ENCODE measurements at places on chromosomes 13 and 19.

DNA sequence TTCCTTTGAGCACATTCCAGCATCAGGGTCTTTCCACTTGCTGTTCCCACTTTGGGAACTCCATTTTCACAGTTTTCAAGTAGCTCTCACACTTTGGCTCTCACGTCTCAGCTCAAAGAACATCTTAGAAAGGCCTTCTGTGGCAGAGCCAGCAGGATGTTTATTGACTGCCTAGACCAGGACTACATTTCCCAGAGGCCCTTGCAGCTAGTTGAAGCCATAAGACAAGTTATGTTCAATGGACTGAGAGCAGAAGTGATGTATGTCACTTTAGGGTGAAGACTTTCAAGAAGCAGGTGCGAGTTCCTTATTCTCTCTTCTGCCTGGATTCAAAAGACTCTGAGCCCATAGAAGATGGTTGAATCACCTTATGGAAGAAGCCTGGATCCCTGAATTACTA lies 4.3 kb upstream of the HAUS5 start:
- no peak for DNase-seq

DNA sequence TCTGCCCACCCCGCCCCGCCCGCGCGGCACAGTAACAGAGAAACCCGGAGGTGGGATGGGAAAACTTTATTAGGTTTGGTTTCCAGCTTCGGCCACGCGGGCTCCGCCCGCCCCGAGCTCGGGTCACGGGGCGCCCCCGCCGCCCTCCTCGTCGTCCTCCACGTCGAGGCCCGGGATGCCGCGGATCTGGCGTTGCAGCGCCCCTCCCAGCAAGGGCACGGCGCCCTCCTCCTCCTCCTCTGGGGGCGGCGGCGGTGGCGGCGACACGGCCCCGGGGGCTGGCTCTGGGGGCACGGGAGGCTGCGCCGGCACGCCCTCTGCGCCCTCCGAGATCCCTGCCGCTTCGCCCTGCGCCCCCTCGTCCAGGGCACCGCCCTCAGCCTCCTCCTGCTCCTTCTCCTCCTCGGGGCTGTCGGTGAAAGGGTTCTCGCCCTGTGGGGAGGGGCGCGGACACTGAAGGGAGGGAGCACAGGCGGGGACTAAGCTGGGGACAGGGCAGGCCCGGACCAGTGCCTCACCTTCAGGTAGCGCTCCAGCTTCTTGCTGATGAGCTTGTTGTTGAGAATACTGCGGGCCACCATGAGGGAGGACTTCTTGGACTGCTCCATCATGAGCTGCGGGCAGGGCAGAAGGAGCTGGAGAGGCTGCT lies 536 bp upstream of the AKAP8 start:
- no peak for DNase-seq

DNA sequence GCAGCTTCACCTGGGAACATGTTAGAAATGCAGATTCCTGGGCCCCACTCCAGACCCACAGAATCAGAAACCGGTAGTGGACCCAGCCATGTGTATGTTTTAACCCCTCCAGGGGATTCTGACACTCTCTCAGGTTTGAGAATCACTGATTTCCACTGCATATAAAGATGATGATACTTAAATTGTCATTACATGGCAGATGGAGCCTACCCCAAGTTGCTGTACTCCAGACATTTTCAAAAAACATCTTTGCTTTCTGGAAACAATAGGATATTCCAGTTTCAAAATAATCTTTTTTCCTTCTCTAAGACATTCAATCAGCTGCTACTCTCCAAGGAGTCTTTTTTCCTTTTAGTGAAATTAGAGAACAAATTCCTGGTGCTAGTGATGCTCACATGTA lies 48.6 kb upstream of the RGCC start:
- DNase-seq, result no peak

DNA sequence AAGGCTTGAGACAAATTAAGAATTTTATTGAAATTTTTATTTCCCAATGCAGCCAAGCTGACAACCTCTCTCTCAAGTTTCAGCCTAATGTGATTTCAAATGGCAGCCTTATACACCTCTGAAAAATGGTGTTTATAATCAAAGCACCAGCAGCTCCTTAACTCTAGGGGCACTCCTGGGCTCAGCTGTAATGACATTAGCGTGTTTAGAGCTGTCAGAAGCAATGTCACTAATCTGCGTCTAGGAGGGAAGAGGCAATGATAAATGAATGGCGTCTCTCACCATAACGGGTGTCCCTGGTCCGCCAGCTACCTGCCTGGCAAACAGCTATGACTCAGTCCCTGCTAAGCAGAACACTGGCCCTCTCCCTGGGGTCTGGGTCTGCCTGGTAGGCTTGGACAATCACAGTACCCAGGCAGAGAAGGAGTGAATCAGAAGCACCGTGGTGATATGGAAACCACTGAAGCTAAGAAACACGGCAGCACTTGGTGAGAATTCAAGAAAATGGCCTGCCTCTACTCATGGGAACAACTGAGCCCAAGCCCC lies 131.8 kb upstream of the VSTM2B start:
- no peak for DNase-seq

GRCh38 chr13:63299866-63300394 lies 1884.3 kb upstream of the PCDH20 start:
- no peak for DNase-seq

GRCh38 chr13:21675095-21675991 lies 4.5 kb downstream of the FGF9 start:
- no peak for DNase-seq

DNA sequence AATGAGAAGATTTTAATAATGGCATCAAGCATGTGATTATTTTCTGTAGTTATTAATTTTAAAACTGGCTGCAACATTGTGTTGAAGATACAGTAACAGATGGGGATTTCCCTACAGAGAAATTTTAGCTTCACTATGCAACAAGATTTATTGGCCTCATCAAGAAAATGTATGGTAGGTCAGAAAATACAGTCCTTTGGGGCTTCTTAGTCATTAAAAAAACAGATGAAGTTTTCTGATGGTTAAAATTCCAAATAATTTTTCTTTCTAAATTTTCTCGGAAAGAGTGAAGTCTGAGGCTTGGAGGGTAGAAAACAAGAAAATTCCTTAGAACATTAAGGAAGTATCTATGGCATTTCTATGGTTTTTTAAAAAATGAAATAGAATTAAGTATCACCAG lies 1790.8 kb upstream of the PCDH20 start:
- no peak for DNase-seq

DNA sequence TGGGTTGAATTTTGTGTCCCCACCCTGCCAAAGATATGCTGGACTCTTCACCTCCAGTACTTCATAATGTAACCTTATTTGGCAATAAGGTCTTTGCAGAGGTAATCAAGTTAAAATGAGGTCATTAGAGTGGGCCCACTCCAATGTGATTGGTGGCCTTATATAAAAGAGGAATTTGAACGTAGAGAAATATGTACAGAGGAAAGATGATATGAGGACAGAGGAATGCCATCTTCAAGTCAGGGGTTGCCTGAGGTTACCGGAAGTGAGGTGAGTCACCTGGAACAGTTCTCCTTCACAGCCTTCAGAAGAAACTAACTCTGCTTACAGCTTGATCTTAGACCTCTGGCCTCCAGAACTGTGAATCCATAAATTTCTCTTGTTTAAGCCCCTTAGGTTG lies 69.9 kb downstream of the GPC5 start:
- DNase-seq, result no peak

DNA sequence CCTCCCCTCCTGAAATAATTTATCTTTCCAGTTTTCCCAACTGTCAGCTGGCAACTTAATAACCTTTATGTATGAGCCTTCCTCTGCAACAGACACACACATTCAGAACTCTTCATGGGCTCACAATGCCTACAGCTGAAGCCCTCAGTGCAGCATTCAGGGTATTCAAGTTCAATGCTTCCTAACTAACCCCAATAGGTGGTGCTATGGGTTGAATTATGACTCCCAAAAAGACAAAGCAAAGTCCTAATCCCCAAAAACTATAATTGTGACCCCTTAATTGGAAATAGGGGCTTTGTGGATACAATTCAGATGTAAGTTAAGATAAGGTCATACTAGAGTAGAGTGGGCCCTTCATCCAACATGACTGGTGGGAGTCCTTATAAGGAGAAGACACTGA lies 202.2 kb downstream of the SUCLA2 start:
- DNase-seq, result no peak

- DNase-seq, result no peak
Measured at GRCh38 chr19:14530506-14530905, 1.1 kb downstream of the TECR start.

GRCh38 chr19:6108721-6109633 lies 1.3 kb downstream of the RFX2 start:
- no peak for DNase-seq

- no peak for DNase-seq
Measured at GRCh38 chr13:55577082-55577846, 1563.5 kb upstream of the PRR20A start.

- no peak for DNase-seq
Measured at GRCh38 chr13:40158218-40158617, 502.8 kb downstream of the COG6 start.

- no peak for DNase-seq
Measured at GRCh38 chr13:73535341-73535740, 476.5 kb downstream of the KLF5 start.

DNA sequence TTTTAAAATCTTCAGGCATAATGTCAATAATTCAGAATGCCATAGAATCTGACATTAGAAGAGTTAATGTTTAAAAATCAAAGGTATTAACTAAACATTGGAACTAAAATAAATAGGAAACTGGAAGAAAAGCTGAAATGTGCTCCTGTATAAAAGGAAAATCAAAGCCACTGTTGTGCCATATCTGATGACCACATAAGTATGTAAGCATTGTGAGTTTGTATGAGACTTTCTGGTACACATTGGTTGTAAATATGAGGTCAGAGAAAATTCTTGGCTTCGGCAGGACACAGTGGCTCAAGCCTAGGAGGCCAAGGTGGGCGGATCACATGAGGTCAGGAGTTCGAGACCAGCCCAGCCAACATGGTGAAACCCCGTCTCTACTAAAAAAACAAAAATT lies 48.3 kb upstream of the INTS6 start:
- DNase-seq, result no peak

- DNase-seq, result no peak
Measured at GRCh38 chr13:76796851-76797250, 89.4 kb downstream of the KCTD12 start.

DNA sequence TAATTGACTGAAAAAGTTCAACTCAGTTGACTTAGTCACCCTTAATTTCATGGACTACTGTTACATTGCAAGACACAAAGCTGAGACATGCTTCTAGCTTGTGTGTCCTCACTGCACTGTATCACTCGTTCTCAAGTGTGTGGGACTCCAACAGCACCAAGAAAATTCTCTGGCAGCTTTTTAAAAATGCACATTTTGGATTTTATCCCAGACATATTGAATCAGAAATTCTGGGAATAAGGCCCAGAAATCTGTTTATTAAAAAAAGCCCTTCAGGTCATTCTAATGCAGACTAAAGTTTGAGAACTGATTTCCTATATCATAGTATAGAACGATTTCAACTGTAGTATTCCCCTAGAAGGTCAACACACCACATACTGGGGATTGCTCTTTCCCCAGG lies 1485.3 kb downstream of the PCDH9 start:
- no peak for DNase-seq

GRCh38 chr19:45376045-45376724 lies 5.8 kb upstream of the ERCC2 start:
- DNase-seq, result no peak

DNA sequence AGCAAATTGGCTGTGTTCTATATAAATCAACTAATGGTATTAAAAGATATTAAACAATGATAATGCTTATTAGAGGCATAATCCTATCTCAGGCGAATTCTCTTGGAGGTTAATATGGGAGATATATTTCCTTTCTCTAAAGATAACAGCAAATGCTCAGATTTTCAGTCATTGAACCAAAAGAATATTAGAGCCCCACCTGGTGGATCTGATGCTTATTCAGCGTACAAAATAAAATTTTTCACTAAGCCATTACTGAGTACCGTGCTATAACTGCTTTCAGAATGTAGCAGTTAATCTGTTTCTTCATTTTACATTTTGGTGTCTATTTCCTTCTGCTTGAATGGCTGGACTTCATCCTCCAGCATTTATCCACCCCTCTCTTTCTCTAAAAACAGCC lies 143.3 kb upstream of the IPO5 start:
- DNase-seq, result no peak

DNA sequence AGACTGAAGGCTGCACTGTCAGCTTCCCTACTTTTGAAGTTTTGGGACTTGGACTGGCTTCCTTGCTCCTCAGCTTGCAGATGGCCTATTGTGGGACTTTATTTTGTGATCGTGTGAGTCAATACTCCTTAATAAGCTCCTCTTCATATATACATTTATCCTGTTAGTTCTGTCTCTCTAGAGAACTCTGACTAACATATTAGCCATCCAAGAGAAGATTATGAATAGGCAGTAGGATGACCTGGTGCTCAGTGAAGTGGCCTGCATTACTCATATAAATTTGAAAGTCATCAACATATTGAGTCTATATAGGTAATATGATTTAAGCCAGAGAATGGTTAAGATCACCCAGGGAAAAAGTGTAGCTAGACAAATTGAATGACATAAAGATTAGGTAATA lies 136.3 kb upstream of the UFM1 start:
- no peak for DNase-seq

All from stimulated activated CD8-positive, alpha-beta memory T cell treated with anti-CD3 and anti-CD28 coated beads, Interleukin-7, amount 100 ng/mL, for 48 hours (primary cell).